ENCODE measurements at places on chromosomes 3 and 15.

DNA sequence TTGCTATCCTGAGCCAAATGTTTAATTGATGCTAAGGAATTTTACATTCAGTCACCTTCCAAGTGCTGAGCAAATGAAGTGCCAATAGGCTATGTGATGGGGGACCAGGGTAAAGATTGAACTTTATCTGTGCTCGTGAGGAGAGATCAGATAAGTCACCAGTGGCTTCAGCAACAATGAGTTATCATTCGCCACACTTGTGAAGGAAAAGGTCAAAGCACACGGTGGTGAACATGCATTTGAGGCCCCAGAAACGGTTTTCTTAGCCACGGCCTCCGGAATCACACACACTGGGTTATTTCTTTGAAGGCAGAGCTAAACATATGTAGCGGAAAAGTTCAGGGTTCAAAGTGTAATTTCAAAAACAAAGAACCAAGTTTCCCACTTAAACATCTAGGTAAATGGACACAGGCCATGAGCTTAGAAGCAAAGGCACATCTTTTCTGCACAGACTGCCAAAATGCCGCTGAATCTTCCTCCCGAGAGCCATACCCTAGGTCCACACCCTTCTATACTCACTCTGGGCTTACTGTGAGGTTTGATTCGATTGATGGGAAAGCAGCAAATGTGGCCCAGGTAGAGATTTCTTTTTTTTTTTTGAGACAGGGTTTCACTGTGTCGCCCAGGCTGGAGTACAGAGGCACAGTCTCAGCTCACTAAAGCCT, 268.5 kb downstream of the SHQ1 start:
- H3K4me1 ChIP-seq: no peaks in the 10 kb centered on the region
- H3K4me3 ChIP-seq: no peak overlapping the region
- no peak for DNase-seq
- H3K36me3 ChIP-seq: no peaks in the 10 kb centered on the region
- H3K27ac ChIP-seq: no peak overlapping the region

- peak; percentile 64 for DNase-seq
- no peaks in the 10 kb centered on the region for H3K36me3 ChIP-seq
- H3K27ac ChIP-seq: peak overlapping the region; percentile 77
- peak overlapping the region; percentile 98 for H3K4me3 ChIP-seq
- H3K27me3 ChIP-seq: peaks cover 9% of the 10 kb centered on the region
Observed at GRCh38 chr3:12287727-12288181, 1.1 kb upstream of the PPARG start.

DNA sequence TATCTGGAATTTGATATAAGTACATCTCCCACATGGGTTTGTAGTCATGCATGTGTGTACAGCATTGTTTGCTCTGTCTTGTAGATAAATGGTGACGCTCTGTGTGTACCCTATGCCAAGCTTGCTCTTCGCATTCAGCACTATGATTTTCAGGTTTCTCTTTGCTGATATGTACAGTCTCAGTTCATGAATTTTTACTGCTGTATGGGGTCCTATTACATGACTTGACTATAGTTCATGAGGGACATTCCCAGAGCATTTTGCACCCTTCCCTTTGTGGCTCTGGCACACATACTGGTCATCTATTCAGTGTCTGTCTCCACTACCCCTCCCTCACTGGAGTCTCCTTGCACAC, 132.7 kb downstream of the EEFSEC start:
- no peak overlapping the region for H3K4me3 ChIP-seq
- H3K27me3 ChIP-seq: no peaks in the 10 kb centered on the region

- H3K4me1 ChIP-seq: no peaks in the 10 kb centered on the region
- no peak for DNase-seq
- H3K27ac ChIP-seq: no peak overlapping the region
- H3K27me3 ChIP-seq: no peaks in the 10 kb centered on the region
- H3K4me3 ChIP-seq: no peak overlapping the region
Observed at GRCh38 chr15:78599189-78599588, 21.6 kb downstream of the CHRNA3 start.

- no peaks in the 10 kb centered on the region for H3K4me1 ChIP-seq
- H3K36me3 ChIP-seq: no peaks in the 10 kb centered on the region
- H3K4me3 ChIP-seq: no peak overlapping the region
Observed at GRCh38 chr15:36798794-36799193, 219.4 kb downstream of the CDIN1 start.

DNA sequence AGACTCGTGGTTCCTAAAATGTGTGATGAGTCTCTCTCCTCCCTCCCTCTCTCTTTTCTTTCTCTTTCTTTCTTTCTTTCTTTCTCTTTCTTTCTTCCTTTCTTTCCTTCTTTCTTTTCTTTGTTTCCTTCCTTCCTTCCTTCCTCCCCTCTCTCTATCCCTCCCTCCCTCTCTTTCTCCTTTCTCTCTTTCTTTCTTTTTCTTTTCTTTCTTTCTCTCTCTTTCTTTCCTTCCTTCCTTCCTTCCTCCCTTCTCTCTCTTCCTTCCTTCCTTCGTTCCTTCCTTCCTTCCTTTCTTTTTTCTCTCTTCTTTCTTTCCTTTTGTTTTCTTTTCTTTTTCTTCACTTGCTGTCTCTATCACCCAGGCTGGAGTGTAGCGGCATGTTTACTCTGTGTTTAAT, 290.8 kb downstream of the NFKBIZ start:
- H3K27me3 ChIP-seq: no peaks in the 10 kb centered on the region
- H3K36me3 ChIP-seq: no peaks in the 10 kb centered on the region
- no peak overlapping the region for H3K27ac ChIP-seq
- DNase-seq: no peak
- H3K4me3 ChIP-seq: no peak overlapping the region
- H3K4me1 ChIP-seq: no peaks in the 10 kb centered on the region

GRCh38 chr3:13707456-13707855, 158.5 kb downstream of the FBLN2 start:
- no peaks in the 10 kb centered on the region for H3K27me3 ChIP-seq
- no peak overlapping the region for H3K27ac ChIP-seq
- no peak for DNase-seq

GRCh38 chr3:103002425-103003176, 567.8 kb downstream of the ZPLD1 start:
- H3K36me3 ChIP-seq: no peaks in the 10 kb centered on the region
- H3K4me3 ChIP-seq: no peak overlapping the region
- no peak overlapping the region for H3K27ac ChIP-seq
- no peak for DNase-seq

GRCh38 chr3:7650466-7650865, 789.6 kb downstream of the GRM7 start:
- no peak overlapping the region for H3K27ac ChIP-seq
- H3K27me3 ChIP-seq: no peaks in the 10 kb centered on the region
- H3K4me3 ChIP-seq: no peak overlapping the region
- peak; percentile 48 for DNase-seq

- DNase-seq: no peak
- no peaks in the 10 kb centered on the region for H3K4me1 ChIP-seq
- H3K4me3 ChIP-seq: no peak overlapping the region
- no peaks in the 10 kb centered on the region for H3K36me3 ChIP-seq
Observed at GRCh38 chr3:55282994-55283393, 204.1 kb downstream of the WNT5A start.

GRCh38 chr15:48086576-48086975, 34.2 kb upstream of the SLC24A5 start:
- H3K36me3 ChIP-seq: no peaks in the 10 kb centered on the region
- peaks cover 5% of the 10 kb centered on the region for H3K27me3 ChIP-seq
- no peak overlapping the region for H3K27ac ChIP-seq
- H3K4me1 ChIP-seq: no peaks in the 10 kb centered on the region

GRCh38 chr3:37443363-37444035, 269.1 kb upstream of the LRRFIP2 start:
- no peak for DNase-seq
- peaks cover 2% of the 10 kb centered on the region for H3K36me3 ChIP-seq
- H3K27me3 ChIP-seq: no peaks in the 10 kb centered on the region
- H3K4me3 ChIP-seq: no peak overlapping the region

GRCh38 chr15:76974456-76975036, 20.4 kb upstream of the PSTPIP1 start:
- no peaks in the 10 kb centered on the region for H3K4me1 ChIP-seq
- no peak overlapping the region for H3K4me3 ChIP-seq
- H3K27ac ChIP-seq: no peak overlapping the region
- no peak for DNase-seq

DNA sequence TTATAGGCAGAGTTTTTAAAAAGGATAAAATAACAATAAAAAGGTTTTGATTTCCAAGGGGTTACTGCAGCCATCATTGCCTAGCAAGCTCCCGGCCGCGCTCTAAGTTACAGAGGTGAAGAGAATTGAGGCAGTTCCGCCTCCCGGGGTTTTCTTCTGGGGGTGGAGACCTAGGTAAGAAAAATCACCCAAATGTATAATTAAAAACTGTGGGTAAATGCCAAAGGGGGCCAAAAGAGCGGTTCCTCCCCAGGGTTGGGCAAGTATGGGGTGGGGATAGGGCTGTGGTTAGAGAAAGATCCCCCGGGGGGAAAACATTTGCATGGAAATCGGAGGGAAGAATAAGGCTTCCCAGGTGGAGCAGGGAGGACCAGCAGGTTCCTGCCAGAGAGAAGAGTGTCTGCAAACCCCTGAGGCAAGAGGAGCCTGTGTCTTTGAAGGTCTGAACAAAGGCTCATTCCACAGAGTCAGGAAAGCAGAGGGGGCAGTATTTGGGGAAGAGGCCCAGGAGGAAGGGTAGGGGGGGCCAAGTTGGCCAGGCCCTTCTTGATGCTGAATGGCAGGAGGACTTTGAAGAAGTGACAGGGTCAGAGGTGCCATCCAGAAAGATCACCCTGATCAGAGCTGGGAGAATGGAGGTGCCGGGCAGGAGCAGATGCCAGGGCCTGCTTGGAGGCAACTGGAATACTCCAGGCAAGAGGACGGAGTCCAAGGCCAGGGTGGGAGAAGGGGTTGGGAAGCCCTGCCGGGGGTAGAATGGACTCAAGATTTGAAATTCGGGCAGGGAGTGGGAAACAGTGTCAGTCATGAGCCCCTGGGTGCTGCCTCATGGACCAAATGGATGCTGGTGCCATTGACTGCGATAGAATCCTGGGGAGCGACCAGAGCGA, 152.9 kb upstream of the RGMA start:
- no peaks in the 10 kb centered on the region for H3K36me3 ChIP-seq
- no peak for DNase-seq
- H3K4me1 ChIP-seq: no peaks in the 10 kb centered on the region
- H3K27me3 ChIP-seq: no peaks in the 10 kb centered on the region
- no peak overlapping the region for H3K4me3 ChIP-seq

DNA sequence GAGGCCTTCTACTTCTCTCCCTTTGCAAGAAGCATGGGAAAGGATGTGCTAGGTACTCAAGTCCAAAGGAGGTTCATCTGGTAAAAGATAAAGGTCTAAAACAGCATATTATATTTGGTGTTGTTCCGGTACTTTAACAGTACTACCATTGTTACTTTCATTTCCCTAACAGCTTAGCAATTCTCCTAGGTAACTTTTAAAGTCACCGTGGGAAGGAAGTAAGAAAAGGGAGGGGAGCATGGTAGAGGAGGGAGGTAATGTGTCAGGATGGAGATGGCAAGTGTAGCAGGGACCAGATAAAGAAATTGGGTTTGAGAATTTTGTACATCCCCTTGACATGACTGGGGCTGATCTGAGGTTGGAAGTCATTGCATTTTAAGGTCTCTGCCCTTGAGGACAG, 89.4 kb upstream of the SKOR1 start:
- no peaks in the 10 kb centered on the region for H3K36me3 ChIP-seq
- DNase-seq: no peak
- H3K4me1 ChIP-seq: no peaks in the 10 kb centered on the region

DNA sequence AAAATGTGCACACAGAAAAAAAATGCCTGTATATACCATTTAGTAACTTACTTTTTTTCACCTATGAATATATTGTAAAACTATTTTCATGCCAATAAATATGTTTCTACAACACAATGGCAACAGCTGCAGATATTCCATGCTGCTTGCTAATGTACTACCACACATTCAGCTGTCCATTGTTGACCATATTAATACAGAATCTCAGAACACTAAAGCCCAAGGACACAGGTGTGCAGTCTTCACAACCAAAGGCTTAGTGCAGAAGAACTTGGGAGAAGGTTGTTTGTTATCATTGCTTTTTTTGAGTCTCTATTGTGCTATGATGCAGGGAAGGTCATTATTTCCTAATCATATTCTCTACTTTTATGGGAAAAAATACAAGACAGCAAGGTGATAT, 79.6 kb downstream of the DIPK2A start:
- H3K4me3 ChIP-seq: no peak overlapping the region
- H3K36me3 ChIP-seq: no peaks in the 10 kb centered on the region
- no peak for DNase-seq
- no peak overlapping the region for H3K27ac ChIP-seq

GRCh38 chr15:39338251-39338650, 242.6 kb upstream of the THBS1 start:
- DNase-seq: no peak
- H3K4me3 ChIP-seq: no peak overlapping the region
- H3K36me3 ChIP-seq: no peaks in the 10 kb centered on the region
- no peaks in the 10 kb centered on the region for H3K27me3 ChIP-seq
- H3K27ac ChIP-seq: no peak overlapping the region

- no peak overlapping the region for H3K4me3 ChIP-seq
- DNase-seq: no peak
- H3K36me3 ChIP-seq: no peaks in the 10 kb centered on the region
- H3K27me3 ChIP-seq: no peaks in the 10 kb centered on the region
- peaks cover 9% of the 10 kb centered on the region for H3K4me1 ChIP-seq
Observed at GRCh38 chr3:177528306-177529070, 331.2 kb upstream of the TBL1XR1 start.

- no peak for DNase-seq
- H3K36me3 ChIP-seq: no peaks in the 10 kb centered on the region
- H3K4me1 ChIP-seq: peaks cover 5% of the 10 kb centered on the region
- no peaks in the 10 kb centered on the region for H3K27me3 ChIP-seq
- H3K4me3 ChIP-seq: no peak overlapping the region
Observed at GRCh38 chr3:72892081-72892775, 4.4 kb downstream of the GXYLT2 start.

GRCh38 chr3:9700536-9700935, 3.1 kb upstream of the CPNE9 start:
- peaks cover 12% of the 10 kb centered on the region for H3K36me3 ChIP-seq
- H3K4me3 ChIP-seq: no peak overlapping the region
- peaks cover 13% of the 10 kb centered on the region for H3K4me1 ChIP-seq
- H3K27ac ChIP-seq: no peak overlapping the region
- DNase-seq: no peak

DNA sequence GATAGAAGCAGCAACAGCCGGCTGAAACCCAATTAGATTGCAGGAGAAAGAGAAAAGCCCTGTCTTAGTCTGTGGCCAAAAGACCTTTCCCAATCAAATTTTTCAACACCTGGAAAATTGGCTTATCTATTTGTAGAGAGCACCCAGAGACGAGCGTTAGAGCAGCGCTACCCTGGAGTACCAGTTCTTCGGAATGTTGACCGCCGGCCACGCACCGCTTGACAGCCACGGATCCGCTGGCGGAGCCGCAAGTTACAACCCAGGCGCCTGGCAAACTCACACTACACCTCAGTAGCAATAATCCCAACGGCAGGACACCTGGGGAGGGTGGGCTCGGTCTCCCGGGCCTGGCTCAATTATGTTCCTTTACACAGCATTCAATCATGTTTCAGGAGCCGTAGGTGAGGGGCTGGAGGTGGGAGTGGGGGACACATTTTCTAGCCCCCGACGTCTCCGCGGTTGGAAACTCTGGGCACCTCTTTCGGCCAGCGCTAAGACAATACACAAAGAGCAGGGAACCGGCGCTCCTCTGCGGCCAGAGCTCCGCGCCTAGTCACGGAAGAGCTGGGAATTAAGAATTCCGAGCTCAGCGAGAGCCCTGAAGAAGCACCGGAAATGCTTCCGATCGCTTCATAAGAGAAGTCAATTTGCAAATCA, 1.2 kb downstream of the MB21D2 start:
- H3K27me3 ChIP-seq: no peaks in the 10 kb centered on the region
- peaks cover 5% of the 10 kb centered on the region for H3K36me3 ChIP-seq
- peak overlapping the region; percentile 98 for H3K27ac ChIP-seq
- peaks cover 30% of the 10 kb centered on the region for H3K4me1 ChIP-seq

GRCh38 chr3:155766206-155766605, 21.3 kb upstream of the PLCH1 start:
- H3K4me3 ChIP-seq: no peak overlapping the region
- DNase-seq: no peak
- H3K36me3 ChIP-seq: no peaks in the 10 kb centered on the region
- H3K27me3 ChIP-seq: no peaks in the 10 kb centered on the region
